ENCODE measurements at places on chromosomes 3 and 15.

- no peak for DNase-seq
Observed at GRCh38 chr3:197365586-197365985, 67.2 kb upstream of the DLG1 start.

DNA sequence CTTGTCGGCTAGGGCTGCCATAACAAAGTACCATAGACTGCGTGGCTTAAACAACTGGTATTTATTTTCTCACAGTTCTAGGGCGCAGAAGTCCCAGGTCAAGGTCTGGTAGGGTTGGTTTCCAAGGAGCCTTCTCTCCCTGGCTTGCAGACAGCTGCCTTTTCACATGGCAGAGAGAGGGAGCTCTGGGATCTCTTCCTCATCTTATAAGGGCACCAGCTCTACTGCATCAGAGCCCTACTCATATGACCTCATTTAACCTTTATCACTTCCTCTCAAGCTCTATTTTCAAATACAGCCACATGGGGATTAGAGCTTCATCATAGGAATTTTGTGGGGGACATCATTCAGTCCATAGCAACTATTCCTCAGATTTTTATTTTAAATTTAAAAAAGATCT lies 17.6 kb upstream of the PAQR9 start:
- DNase-seq, result no peak

- no peak for DNase-seq
Observed at GRCh38 chr3:64650096-64650622, 37.6 kb downstream of the ADAMTS9 start.

DNA sequence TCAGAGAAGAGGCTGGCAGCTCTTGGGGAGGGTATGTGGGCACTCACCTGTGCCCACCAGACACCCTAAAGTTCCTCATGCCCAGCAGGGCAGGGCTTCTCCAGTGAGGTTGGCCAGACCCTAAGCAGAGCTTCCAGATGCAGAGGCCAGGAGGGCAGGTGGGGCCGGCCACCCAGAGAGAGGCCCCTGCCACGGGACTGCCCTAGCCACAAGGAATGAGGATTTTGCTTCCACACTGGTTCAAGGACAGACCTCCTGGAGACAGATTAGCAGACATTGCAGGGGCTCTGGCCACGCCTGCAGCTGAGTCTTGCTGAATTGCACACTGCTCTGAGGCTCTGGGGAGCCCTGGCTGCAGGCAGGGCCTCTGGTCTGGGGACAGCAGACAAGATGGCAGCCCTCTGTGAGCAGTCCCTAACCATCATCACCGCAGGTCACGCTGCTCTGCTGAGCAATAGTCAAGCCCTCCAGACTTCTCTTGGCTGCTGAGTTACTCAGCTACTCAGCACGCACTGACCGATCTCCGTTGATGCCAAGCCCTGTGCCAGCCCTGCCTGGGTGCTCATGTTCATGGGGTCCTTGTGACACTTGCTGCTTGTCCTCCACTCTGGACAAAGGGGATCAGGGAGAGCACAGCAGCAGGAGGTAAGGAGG lies 117.4 kb upstream of the ABHD17C start:
- DNase-seq, result no peak

DNA sequence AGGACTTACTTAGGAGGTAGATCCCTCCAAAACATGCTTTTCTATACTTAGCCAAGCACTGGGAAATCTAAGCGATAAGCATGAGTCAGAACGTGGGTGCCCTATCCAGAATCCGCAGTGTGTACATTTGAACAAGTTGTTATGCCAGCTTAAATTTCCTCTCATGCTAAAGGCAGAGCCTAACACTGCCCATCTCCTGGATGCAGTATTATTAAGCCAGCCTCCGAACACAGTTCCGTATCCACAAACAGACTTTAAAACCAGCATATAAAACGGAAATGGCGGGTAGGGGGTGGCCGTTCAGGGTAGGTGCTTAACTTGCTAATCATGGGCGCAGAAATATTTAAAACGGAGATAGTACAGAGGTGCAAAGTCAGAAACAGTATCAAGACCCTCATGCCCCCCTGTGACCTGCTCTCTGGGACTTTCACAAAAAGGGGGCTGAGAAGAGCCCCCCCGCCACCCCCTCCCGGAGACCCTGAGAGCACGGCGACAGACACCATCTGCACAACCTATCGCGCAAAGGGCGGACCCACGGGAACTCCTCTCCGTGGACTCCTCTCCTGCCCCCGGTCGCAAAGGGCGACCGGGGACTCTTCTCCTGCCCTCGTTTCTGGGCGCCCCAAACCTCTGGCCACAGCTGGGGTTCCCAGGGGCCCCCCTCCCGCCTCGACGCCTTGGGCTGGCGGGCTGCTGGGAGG lies 889 bp upstream of the LRRIQ4 start:
- no peak for DNase-seq

- DNase-seq, result no peak
Observed at GRCh38 chr3:142604940-142605339, 8.7 kb downstream of the PLS1 start.

DNA sequence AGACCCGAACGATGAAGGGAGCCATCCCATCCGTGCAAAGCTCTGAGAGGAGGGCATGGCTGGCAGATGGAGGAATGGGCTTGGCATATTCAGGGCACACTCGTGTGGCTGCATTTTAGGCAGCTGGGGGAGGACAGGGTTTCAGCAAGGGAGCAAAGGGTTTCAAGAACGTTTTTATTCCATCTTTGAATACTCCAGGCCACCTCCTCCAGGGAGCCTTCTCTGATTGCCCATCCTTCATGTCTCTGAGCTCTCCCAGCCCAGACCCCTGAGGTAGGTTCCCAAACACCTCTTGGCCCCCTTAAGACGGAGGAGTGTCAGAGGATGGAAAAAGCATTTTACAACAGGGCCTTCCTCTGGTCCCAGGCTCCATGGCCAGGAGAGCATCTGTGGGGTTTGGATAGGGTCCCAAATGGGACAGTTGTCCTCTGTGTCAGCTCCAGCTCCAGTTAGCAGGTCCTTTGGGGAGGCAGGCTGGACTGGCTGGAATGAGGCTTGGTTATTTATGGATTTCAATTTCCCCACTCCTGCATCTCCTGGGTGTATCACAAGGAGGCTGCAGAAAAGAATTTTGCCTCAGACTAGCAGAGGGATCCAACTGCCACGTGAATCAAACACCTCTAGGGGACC lies 17.7 kb upstream of the SLC6A1 start:
- no peak for DNase-seq

- no peak for DNase-seq
Observed at GRCh38 chr15:45468294-45468693, 54.3 kb downstream of the SLC30A4 start.

GRCh38 chr3:3105815-3106214 lies 4.4 kb downstream of the IL5RA start:
- no peak for DNase-seq

GRCh38 chr3:107657971-107658370 lies 135.2 kb downstream of the BBX start:
- no peak for DNase-seq

DNA sequence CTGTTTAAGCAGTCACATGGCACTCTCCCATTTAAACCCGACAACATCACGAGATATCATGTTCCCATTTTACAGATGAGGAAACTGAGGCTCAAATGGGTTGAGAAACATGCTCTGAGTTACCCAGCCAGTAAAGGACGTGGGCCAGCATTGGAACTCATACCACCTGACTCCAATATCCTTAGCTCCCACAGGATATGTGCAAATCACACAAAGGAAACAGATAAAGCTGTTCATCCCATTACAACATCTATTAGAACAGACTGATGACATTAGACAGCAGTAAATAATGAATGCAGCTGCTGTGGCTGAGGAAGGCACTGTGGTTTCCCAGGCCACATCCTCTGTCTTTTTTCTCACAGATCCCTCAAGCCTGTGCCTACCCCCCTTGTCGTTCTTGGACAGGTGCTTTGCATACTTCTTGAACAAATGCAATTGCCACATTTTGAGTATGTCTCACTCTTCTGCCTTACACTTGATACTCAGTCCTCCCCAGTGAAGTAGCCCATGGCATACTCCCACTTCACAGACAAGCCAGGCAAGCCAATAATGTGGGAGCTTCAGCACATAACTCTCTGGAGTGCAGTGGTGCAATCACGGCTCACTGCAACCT lies 17.7 kb downstream of the FRMD4B start:
- no peak for DNase-seq

DNA sequence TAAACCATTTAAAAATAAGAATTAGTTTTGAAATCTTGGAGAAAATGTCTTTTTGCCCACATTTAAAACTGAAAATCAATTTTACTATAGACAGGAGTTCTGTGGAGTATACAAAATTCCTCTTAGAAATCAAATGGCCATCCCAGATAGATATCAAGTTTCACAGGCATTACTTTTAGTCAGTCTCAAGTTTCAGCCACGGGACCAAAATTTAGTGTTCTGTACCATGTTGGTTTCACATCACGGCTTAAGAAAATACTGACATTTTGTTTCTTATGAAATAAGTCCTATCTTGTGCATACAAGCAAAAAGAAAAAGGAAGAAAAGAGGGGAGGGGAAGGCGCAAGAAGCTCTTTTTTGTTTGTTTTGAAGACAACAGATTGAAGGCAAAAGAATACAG lies 45.7 kb downstream of the EIF2AK4 start:
- no peak for DNase-seq

All from activated T-helper 9 cell treated with anti-CD3 and anti-CD28 coated beads, Interleukin-2, amount 50 U/mL, for 16 hours (primary cell).